ENCODE measurements at places on chromosomes 5 and 9.

GRCh38 chr5:113187906-113188305, 211.3 kb downstream of the DCP2 start:
- no peak for DNase-seq

DNA sequence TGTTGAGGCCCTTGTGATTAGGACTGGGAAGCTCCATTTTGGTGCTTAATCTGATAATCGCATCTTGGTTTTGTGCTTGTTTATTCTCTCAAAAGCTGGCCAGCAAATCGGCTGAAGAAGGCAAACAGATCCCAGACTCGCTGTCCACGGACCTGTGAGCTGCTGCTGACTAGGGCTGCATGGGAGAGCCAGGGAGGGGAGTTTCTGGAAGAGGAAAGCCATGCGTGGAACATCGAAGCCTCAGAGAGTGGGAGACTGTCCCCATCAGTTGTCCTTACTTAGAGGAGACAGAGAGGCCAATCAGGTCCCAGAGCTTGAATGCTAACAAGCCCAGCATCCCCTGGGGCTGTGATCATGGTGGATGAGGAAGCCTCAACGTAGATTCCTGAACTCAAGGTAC, 23.0 kb upstream of the FOXI1 start:
- DNase-seq = no peak

DNA sequence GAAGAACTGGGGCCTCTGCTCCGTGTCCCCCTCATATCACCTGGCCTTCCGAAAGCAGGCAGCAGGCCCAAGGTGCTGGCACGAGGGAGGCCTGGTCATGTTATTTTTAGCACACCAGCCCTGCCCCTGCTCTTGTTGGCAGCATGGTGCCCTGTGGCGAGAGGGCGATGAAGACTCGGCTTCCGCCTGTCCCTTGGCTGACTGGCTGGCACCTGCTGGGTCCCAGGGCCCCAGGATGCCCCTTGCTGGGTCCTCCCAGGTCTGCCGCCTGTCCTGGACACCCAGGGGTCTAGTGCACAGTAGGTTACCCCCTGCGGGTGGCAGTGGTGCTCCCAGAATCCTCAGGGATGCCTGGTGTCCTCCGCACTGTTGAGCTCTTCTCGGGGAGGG, 77.0 kb downstream of the RXRA start:
- no peak for DNase-seq

DNA sequence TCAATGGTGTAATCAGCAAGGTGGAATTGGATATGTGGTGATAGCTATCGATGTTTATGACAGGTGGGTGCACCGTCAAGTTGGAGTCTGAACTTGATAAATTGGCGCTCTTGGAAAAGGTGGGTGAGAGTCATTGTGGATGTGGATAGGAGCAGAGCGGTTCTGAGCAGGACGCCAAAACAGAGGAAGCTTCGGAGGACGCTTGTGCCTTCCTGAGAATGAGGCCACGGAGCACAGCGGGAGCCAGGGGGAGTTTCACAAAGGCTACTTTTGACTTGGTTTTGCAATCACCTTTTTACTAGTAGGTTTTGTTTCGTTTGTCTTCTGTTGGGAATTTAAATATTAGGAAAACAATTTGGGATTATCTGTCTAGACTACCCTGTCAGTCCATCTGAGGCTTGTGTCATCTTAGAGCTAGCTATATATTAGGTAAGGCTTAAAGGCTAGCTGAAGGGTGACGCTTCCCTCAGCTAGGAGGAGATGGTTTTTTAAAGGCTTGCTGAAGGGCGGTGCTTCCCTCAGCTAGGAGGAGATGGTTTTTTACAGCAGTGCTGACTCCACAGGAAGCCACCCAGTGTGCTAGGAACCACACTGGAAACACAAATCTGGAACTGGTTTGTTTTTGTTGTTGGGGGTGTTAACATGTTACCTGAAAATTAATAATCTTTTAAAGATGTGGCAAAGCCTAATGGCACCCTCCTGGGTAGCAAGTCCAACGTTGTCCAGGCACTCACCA, 142.4 kb upstream of the IRX4 start:
- no peak for DNase-seq

DNA sequence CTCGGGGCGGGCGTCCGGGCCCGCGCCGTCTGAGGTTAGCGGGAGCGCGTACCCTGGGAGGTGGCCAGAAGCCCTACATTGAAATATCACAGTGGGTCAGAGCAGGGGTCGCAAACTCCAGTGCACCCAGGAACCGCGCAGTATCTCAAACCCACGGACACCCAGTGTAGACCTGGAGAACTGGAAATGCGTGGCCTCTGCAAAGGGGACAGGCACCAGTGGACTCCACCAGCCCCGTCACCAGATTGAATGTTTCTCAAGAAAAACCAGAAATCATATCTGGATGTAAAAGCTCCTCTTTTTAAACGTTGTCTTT, 117.6 kb upstream of the SMIM23 start:
- DNase-seq = no peak

GRCh38 chr9:135230386-135230765, 142.9 kb downstream of the OLFM1 start:
- DNase-seq = no peak

DNA sequence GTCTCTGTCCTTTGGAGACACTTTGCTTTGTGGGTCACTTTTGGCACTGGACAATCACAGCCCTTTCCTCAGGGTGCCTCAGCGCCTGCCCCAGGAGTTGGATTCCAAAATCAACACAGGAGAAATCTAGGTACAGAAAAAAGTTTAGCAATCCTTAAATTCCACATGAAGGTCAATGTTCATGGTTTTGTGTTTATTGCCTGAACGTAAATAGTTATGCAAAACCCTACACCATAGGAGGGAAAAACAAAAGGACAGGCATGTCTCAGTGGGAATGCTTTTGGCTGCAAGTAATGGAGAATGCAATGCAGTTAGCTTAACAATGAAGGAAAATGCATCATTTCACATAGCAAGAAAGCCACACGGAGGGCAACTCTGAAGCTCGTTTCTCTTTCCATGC, 6.5 kb upstream of the HMCN2 start:
- DNase-seq = no peak

DNA sequence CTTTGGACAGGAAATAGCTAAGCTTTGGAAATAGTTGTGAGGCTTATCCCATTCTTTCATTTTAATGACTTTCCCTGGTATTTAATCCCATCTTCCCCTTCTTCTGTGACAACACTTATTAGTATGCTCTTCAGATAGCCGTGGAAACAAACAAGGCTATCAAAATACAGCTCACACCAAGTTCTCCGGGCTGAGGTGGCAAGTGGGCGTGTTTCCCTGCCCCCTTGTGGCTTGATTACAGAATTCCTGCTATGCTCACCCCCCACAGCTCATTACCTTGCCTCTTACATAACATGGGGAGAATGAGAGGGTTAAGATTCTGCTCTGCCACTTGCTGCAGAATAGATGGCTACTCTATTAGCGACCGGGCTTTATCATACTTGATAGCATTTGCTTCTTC, 437.1 kb upstream of the TLE4 start:
- DNase-seq = peak; percentile 15

GRCh38 chr5:91225848-91226686, 157.1 kb downstream of the ARRDC3 start:
- DNase-seq = peak; percentile 35

DNA sequence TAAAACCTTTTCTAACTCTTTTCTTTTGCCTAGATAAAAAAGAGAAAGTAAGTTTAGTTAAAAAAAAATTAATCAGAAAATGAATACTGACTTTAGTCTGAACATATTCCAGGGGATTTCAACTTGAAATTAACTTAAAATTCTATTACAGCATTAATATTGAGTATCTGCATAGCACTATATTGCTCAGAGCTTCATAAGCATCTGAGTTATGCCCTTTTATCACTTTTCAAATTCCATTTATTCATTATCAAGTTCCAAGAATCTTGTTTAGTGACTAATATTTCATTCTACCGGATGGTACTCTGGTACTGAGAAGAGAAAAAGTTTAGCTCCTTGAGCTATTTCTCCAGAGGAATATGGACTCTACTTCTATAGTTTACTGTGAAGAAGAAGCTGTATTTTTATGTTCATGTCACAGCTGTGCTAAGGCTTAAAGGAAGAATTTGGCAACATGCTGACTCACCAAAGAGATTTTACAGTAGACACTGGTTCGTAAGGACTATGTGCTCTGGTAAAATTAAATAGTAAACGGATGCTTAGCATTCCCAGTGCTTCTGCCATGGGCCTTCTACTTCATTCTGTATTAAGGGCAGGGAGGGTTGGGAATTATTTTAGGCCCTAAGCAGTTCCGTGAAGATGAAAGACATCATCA, 285.2 kb upstream of the SEMA6A start:
- no peak for DNase-seq

DNA sequence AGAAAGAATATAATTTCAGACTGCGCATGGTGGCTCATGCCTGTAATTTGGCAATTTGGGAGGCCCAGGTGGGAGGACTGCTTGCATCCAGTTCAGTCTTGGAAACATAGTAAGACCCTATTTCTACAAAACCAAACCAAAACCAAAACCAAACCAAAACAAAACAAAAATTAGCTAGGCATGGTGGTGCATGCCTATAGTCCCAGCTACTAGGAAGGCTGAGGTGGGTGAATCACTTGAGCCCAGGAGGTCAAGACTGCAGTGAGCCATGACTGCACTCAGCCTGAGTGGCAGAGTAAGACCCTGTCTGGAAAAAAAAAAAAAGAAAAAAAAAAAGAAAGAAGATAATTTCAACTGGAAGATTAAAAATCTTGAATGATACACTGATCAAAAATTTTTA, 137.0 kb upstream of the ACOT12 start:
- peak; percentile 58 for DNase-seq

DNA sequence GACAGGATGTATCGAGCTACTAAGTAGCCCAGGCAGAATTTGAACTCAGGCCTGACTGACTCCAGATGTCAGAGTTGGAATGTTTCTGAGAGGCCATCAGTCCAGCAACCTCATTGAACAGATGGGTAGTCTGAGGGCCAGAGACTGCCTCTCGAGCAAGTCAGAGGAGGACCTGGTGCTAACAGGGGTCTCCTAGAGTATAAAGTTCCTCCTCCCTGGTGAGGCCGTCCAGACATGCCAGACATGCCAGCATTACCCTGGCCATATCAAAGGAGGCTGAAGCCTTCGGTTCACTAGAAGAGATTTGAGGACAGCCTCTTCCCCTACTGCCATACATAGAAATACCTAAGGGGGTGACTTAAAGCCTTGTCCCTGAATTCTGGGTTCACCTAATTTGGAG, 81.2 kb downstream of the ZNF618 start:
- DNase-seq = peak; percentile 44

GRCh38 chr5:160312960-160313727, 780 bp upstream of the CCNJL start:
- peak; percentile 1 for DNase-seq

DNA sequence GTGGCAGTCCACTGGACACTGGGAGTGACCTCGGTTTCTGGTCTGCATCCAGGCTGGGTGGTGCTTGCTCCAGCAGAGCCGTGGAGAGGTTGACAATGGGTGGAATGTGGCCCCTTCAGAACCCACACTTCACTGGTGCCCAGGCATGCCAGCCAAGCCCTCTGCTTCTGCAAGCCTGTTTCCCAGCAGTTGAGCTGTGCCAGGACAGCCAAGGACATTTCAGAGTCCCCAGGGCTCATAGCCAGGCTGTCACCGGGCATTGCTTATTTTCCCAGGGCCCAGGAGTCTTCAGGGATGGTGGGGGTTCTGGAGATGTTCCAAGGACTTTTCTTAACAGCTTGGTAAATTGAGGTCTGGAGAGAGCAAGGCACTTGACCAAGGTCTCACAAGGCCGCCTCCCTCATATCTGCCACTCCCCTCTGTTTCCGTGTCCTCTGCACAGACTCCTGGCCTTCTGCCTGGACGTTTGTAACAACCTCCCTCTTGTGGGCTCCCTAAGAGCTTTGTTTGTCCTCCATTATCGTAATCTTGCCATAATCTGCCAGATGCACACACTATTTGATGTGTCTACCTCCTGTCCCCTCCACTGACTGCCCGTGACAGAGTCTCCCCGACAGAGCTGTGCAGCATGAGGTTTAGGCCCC, 3.8 kb upstream of the NDST1 start:
- peak; percentile 71 for DNase-seq

- DNase-seq = no peak
Observed at GRCh38 chr5:97751540-97751939, 568.5 kb upstream of the RIOK2 start.

GRCh38 chr5:132268769-132269551, 11.5 kb downstream of the PDLIM4 start:
- peak; percentile 27 for DNase-seq

- no peak for DNase-seq
Observed at GRCh38 chr5:129382921-129383672, 77.0 kb upstream of the ADAMTS19 start.

DNA sequence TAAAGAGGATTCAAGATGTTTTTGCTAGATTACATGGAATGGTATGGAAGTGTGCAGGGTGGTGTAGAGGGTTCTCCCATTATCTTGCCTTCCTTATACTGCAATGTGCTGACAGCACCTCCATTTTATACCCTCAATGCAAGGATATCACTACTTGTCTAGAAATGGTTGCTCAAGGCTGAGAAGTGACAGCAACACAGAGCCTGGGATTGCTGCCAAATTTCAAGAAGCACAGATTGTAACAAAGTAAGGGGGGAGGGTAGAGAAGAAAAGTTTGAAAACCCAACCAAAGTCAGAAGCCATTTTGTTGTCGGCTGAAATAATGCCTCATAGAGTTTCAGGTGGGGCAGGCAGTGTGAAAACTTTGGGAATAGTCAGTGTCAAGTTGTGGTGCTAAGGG, 29.8 kb downstream of the PCDHAC2 start:
- no peak for DNase-seq

- no peak for DNase-seq
Observed at GRCh38 chr5:136420168-136420898, 55.0 kb upstream of the TRPC7 start.

GRCh38 chr5:158276692-158277091, 417.7 kb upstream of the CLINT1 start:
- DNase-seq = no peak

- peak; percentile 84 for DNase-seq
Observed at GRCh38 chr5:76805821-76806505, 12.9 kb upstream of the F2RL1 start.

DNA sequence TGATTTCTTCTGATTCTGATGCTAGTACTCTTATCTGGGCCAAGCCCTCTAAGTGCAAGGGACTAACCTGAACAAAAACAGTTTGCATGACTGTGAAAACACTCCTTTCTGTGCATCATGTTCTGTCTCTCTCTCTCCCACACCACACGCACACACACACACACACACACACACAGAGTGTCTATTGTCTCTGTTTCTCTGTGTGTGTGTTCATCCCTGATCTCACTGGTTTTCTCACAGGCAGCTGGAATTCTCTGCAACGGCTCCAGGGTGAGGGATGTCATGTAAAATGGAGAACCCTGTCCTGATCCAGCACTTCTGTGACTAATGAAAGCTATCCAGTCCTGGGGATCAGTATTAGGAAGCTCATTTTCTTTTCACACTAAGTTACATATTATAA, 453.1 kb upstream of the RGMB start:
- no peak for DNase-seq

DNA sequence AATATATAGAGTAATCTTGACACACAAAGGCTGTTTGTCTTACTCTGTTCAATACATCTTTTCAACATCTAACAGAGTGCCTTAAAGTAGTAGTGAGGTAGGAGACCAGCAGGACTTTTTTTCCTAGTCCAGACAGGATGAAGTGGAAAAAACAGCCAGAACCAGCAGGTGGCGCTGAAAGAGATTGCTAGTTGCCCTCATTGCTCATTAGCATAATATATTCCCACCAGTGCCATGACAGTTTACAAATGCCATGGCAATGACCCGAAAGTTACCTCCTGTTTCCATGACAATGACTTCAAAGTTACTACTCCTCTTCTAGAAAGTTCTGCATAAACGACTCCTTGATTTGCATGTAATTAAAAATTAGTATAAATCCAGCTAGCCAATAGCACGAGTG, 387.4 kb downstream of the ACTL7B start:
- peak; percentile 43 for DNase-seq

All from ACHN (cell line).